Immature natural killer cell (primary cell): ENCODE measurements at places on chromosomes 3 and 15.

- DNase-seq: no peak
Measured at GRCh38 chr3:38645601-38646000, 3.9 kb downstream of the SCN5A start.

DNA sequence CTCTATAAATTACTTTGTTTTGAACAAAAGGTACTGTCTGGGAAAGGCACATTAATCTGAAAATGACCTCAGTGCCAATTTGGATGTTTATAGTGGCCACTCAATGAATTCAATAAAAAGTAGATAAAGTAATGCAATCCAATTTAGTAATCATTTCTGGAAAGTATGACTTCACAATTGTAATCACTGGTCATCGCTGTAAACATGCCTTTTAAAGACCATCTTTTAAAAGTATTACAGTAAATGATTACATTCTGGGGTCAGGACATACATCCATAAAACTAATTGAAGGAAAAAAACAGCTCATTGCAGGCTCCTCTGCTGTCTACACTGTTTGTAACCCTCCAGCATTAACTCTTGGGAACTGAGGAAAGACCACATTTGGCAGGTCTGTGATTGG, 43.2 kb downstream of the HRH1 start:
- DNase-seq: no peak

DNA sequence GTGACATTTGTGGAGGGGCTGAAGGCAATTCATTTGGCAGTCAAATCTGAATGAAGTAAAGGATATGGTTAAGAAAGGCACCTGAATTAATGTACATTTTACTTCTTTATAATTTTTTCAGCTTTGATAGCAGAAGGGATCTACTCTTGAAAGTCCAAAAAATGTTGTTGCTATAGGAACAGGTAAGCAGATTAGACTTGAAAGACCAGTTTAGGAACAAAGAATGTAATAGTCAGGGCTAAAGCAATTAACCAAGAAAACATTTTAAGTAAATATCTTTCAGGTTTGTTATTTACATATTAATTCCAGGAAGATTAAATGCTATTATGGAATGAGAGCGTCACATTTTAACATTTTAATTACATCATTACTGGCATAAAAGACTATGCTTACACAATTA, 1.1 kb downstream of the ATP13A4 start:
- no peak for DNase-seq

- no peak for DNase-seq
Measured at GRCh38 chr3:157219215-157219614, 59.3 kb upstream of the CCNL1 start.

DNA sequence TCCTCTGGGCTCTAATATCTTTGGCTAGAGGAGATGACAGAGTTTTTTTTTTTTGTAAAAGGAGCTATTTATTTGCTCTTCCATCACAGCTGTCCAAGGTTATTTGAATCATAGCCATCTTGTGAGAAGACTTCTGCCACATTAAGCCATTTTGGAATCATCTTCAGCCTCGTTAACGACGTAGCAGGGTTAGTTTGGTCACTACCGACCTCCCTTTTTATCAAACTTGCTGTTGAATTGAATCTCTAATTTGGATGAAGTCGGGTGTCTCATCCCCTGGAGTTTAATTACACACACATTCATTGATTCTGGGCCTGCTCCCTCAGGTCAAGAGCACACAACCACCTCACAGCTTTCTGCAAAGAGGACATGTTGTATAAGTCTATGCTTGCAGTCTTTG, 238.7 kb downstream of the CPNE4 start:
- no peak for DNase-seq

DNA sequence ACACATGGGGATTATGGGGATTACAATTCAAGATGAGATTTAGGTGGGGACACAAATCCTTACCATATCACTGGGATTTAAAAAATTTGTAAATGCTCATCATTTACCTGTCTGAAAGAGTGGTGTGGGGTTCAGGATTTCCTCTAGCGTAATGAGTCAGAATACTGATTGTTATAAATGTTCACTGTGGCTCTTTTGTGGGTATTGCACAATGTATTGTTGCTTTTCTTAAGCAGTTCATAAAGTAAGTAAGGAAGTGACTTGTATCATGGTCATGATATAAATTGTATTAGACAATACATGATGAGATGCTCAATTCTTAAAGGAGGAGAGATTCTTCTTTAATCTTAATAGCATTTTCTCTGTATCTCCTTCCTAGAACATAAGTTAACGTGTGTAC, 262.1 kb downstream of the CNTN4 start:
- no peak for DNase-seq

DNA sequence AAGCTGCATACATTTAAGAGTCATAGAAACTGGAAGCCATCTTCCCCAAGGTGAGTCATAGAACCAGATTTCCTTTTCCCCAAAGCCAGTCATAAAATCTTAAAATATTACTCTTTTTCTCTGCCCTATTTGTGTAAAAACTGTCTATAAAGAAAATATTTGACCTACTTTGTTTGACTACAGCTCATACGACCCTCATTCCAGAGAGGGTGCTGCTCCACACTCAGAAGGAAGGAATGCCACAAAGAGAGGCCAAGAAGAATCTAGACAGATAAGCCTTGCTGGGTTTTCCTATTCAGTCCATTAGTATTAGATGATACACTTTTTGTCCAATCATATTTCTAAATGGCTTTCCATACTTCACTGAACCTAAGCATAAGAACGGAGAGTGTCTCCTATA, 671.6 kb upstream of the SGO1 start:
- DNase-seq: no peak

GRCh38 chr3:119468041-119468440, 722 bp upstream of the POGLUT1 start:
- no peak for DNase-seq

GRCh38 chr15:70507772-70508371, 255.5 kb downstream of the UACA start:
- no peak for DNase-seq

GRCh38 chr3:66200786-66201185, 20.0 kb upstream of the SLC25A26 start:
- no peak for DNase-seq

DNA sequence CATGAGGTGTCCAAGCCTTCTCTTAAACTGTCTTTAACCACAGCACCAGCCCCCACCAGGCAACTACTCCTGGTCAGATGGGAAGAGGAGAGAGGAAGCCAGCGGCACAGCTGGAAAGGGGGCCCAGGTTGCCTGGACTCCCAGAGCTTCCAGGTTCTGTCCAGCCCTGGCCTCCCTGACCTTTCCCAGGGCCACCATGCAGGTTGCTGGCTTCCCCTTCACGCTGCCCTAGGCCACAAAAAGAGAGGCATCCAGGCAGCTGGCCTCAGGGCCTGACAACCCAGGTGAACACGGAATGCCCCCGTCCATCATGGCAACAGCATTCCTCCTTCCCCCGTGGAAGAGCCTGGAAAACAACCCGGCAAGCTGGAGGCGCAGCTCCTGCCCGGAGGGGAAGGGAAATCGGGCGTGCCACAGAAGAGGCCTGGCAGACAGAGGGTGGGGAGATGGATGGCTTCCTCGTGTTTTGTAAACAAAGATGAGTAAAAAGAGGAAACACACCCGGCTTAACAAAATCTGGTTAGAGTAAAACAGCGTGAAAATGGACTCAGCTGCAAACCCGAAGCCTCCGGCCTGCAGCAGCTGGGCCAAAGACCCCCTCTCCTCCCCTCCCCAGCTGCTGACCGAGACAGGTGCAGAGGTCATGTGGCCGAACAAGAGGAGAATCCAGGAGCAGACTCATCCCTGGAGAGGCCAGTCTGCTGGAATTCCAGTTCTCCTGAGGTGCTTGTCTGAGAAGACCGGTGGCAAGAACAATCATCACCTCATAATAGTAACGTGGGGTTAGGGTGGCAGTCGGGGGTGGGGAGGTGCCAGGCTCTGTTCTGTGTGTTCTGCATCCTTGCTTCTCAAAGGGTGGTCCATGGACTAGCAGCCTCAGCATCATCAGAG, 15.5 kb downstream of the BMF start:
- DNase-seq: no peak

DNA sequence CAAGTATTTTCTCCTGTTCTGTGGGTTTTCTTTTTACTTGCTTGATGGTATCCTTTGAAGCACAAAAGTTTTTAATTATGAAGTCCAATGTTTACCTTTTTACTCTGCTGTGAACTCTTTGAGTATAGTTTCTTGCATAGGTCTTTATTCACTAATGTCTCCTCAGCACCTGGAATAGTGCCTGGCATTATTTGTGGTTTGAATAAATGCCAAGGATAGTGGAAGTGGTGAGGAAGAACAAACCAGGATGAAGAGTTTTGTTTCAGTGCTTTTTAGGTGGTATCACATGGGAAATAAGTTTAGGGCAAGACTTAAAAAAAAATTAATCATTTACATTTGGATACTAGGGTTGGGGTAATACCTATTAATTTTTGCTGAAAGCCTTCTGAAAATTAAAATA, 25.7 kb downstream of the GPD1L start:
- DNase-seq: no peak

GRCh38 chr15:51936105-51936478, 35.5 kb downstream of the LEO1 start:
- DNase-seq: no peak

DNA sequence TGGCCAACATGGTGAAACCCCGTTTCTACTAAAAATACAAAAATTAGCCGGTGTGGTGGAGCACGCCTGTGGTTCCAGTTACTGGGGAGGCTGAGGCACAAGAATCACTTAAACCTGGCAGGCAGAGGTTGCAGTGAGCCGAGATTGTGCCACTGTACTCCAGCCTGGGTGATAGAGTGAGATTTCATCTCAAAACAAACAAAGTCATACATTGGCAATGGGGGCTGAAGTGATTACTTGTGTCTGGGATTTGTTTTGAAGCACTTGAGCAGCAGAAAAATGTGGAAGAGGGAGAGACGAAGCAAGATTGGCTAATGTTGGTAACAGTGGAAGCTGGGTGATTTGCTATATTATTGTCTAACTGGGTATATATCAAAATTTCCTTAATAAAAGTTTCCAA, 13.4 kb upstream of the TMEM40 start:
- no peak for DNase-seq

DNA sequence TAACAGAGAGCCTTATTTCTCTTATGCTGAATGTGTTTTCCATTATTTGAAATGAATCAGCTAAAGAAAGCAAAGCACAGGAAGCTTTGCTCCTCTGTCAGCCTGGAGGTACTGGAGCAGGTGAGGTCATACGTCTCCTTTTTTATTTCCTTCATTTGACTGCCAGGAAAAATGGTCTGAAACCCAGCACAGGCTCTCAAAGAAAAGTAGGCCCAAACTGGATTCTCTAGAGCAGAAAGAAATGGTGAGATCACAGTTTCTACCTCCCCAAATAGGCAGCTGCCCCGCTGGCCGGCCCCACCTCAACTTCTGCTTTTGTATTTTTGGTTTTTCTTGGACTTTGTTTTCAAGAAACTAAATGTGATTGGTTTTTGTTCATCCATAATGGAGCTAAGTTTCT, 95.1 kb downstream of the RPL39L start:
- DNase-seq: no peak

- DNase-seq: no peak
Measured at GRCh38 chr15:87563869-87564268, 692.7 kb downstream of the NTRK3 start.

- DNase-seq: no peak
Measured at GRCh38 chr3:54303517-54304375, 181.4 kb downstream of the CACNA2D3 start.

DNA sequence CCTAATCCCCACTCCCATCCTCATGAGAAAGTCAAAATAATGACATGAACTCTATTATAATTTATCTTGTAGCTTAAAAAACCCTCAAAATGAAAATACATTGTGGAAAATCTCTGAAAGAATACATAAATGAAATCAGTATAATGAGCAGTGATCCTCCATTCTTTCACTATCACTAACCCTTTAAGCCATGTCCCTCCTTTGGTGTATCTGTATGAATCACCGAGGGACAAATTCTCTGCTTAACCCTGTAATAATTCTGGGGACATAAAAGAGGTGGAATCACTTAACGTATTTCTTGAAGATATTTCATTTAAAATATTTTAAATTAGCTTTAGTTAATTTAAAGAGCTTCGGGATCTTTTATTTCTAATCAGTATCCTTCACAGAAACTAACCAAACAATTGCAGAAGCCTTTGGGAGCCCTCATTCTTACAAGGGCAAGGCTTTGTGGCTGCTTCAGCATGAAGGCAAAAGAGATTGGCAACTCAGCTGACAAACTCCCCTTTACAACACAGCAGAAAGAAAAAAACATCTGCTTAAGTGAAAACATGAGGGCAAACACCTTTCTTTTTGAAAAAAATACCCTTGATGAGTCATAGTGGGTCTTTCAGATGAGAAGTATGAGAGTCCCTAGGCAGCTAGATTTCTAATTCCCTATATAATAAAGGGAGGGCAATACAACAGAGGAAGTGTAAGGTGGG, 44.0 kb upstream of the ALCAM start:
- DNase-seq: no peak

- DNase-seq: no peak
Measured at GRCh38 chr3:60086811-60087210, 1037.0 kb upstream of the CFAP20DC start.

GRCh38 chr15:59315914-59316451, 56.7 kb downstream of the MYO1E start:
- no peak for DNase-seq

DNA sequence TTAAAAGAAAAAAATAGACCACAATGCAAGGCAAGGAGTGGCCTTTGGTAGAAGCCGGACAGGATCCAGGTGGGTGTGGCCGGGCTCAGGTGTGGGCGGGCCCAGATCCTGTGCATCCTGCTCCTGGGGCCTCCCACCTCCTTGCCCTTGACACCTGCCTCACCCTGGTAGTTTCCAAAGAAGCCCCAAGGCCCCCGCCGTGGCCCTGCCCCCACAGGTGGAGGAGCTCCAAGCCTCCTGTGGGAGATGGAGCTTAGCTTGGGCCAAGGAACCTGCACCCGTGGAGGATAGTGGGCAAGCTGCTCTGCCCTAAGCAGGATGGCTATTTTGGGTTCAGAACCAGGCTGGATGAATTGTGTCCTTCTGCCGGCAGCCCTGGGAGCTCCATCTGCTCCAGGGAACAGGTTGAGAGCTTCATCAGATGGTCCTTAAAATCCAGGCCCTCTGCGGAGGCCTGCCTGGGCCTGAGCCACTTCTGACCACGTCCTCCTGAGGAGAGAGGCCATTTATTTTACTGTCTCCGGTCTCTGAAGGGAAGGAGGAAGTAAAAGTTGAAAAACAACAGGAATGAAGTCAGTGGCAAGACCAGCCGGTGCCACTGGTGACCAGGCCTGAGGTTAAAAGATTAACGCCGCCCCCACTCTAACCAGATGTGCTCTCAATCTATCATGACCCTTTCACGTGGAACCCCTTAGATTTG, 53.9 kb upstream of the KLF13 start:
- DNase-seq: no peak

DNA sequence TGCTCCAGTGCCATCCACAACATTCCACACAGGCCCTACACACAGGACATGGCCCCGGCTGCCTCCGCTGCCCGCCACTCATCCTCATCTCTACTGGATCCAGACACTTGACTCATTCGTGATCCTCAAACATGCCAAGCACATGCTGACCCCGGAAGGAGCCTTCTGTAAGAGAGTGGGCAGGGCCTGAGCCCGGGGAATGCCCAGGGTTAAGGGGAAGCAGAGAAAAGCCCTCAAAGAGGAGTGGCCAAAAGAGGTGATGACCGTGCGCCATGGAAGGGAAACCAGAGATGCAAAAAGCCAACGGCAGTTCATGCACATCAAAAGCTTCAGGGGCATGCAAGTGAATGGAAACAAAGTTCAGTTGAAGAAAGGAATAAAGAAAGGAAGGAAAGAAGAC, 46.1 kb downstream of the RFTN1 start:
- DNase-seq: peak; percentile 27

- no peak for DNase-seq
Measured at GRCh38 chr15:33825453-33825852, 142.8 kb upstream of the CHRM5 start.
